Stimulated activated CD8-positive, alpha-beta memory T cell treated with anti-CD3 and anti-CD28 coated beads, Interleukin-7, amount 100 ng/mL, for 1 hour (primary cell): ENCODE measurements at places on chromosomes 2 and 18.

DNA sequence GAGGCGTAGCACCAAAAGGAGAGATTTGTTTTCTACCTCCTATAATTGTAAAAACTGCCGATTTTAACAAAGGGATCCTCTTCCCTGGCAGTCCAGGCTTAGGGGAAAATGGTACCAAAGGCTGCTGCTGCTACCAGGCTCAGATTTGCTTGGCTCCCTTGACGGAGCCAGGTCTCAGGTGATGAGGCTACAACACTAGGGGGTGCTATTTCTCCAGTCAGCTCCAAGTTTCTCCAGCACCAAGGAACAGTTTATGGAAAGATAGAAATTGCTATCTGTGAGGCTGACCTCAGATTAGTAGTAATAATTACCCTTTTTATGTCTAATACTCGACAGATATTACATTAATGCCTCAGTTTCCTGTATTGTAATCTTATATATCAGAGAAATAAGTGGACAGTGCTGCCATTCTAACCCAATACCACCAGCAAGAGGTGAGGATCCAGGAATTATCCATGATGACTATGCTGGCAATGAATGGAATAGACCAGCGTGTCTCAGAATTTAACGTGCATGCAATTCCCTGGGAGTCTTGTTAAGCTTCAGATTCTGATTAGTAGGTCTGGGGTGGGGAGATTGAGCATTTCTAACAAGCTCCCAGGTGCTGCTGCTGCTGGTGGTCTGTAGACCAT is 111.3 kb downstream of the ESCO1 start:
- DNase-seq: no peak

DNA sequence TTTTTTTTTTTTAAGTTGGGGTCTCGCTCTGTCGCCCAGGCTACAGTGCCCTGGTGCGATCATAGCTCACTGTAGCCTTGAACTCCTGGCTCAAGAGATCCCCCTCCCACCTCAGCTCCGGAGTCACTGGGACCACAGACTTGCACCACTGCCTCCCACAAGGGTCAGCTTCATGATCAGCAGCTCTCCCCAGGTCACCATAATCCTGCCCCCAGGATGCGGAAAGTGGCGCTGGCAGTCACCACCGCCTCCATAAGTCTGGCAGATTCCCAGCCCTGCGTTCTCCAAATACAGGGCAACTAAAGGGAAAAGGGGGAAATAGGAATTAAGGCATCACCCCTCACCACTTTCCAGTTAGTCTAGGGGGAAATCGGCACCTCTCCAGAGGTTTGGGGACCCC is 5.2 kb upstream of the ARID5A start:
- no peak for DNase-seq

GRCh38 chr2:230944123-230944653 is 19.1 kb upstream of the GPR55 start:
- no peak for DNase-seq

- no peak for DNase-seq
These were observed 105.3 kb upstream of the ANKRD30BL start for GRCh38 chr2:132267105-132267497.

GRCh38 chr18:54776282-54776977 is 51.8 kb upstream of the RAB27B start:
- no peak for DNase-seq
